ENCODE measurements at places on chromosomes 16 and 17. TPM values are rescaled to one million over a fixed set of nuclear protein-coding genes. Genes with fewer than 3 reads are reported as not detected.

Gene COTL1
- 344 TPM for polyA plus RNA-seq

Gene ABCC11
- polyA plus RNA-seq, result not detected

Gene SRCIN1
- not detected for polyA plus RNA-seq

Gene PMFBP1
- 0.12 TPM for polyA plus RNA-seq

Gene SULT1A1
- 10.5 TPM for polyA plus RNA-seq

Gene HNF1B
- polyA plus RNA-seq, result not detected

Gene ODAD4
- 0.40 TPM for polyA plus RNA-seq

Gene CD300C
- polyA plus RNA-seq, result not detected

Gene TCAP
- polyA plus RNA-seq, result 0.12 TPM

Gene CAPNS2
- polyA plus RNA-seq, result not detected

GRCh38 chr17:47221154-47221553 lies 12.0 kb downstream of the MYL4 start:
- no peak for DNase-seq

DNA sequence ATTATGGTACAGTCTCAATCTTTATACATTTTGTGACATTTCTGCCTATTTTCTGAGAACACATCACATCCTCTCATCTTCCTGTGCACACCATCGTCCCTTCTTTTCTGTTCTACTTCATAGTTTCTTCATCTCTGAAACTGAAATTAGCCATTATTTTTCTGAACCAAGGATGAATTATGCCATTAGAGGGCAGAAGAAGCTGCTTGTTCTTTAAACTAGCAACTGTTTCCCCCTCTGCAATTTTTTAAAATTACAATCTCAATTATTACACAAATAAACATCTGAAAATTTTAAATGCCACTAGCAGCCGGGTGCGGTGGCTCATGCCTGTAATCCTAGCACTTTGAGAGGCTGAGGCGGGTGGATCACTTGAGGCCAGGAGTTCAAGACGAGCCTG lies 41.3 kb downstream of the RBBP6 start:
- DNase-seq, result no peak

DNA sequence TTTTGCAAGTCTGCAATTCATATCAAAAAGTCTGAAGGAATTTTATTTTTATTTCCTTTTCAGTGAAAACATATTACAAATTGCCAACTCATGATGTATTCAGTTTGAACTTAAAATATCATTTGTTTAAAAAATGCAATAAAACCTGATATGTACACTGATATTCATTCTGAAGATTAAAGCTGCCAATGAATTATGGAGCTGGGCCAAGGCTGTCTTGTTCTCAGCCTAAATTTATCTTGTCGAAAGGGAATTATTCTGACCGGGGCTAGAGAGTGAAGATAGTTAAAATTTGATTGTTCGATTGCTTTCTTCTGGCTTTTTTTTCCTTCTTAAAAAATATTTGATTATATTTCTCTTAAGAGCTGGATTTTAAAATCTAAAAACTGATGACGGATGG lies 54.0 kb upstream of the RBFOX1 start:
- DNase-seq, result no peak

- DNase-seq, result no peak
Measured at GRCh38 chr17:74361230-74362068, at the start of gene BTBD17. Gene BTBD17 (minus strand): TSS chr17:74361868. CDS start chr17:74361819, 49 bp downstream.

DNA sequence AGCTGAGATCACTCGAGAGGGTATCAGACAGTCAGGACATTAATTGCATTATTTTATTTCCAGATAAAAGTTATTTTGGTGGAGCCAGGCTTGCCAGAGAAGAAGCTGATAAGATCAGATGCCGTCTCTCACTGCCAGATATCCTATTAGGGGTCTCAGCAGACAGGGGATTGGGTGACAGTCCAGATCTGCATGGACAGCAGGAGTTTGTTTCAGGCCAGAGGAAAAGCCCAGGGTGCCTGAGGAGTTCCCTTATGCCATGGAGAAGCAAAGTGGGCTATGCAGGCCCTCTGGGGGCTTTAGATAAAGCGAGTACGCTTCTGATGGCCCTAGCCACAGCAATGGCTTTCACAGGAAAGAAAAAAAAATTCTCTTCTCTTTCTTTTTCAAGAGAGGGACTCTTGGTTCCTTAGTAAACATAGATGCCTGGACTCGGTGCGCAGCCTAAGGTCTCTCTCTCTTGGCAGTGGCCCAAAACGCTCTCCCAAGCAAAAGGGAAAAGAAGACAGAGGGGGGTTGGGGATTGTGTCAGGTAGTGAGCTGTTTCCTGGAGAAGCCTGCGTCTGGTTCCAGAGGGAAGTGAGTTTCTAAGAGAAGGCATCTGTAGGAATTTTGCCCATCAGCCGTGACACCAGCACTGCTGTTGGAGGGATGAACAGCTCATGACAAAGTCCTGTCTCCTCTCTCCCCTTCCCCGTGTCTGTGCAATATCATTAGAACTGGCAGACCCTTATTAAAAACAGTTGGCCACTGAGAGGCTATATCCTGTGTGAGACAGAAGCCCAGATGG lies 166.3 kb upstream of the FOXF1 start:
- no peak for DNase-seq

GRCh38 chr17:30599428-30600059 lies 122.3 kb downstream of the GOSR1 start:
- no peak for DNase-seq

DNA sequence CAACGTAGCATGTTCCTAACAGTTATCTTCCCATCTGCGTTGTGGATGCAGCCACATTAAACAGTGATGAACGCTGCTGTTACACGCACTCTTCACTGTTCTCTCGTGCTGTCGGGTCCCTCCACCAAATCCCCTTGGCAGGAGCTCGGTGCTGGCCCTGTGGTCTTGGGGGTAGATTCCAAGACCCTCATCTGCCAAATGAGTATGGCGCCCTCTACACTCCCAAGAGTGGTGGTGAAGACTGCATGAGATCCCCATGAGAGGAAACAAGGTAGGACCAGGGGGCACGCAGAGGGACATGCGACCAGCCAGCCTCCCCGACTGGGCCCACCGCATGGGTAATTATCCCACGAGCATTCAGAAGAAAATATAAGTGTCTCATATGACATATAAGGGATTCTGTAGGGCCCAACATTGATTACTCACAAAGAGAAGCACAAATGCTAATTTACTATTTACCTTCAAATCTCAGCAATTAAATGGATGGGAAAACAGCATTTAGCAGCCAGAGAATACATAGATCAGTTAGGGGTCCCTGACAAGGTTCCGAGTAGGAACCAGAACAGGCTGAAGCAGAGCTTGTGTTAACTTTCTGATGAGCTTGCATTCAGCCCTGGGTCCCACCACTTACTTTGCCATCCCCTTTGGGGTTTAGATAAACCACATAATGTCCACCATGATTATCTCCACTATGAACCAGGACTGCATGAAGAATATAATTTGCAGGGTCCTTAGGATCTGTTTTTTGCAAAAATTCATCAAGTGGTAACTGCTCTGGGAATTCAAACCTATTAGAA lies 23.8 kb downstream of the LITAFD start:
- DNase-seq, result no peak

DNA sequence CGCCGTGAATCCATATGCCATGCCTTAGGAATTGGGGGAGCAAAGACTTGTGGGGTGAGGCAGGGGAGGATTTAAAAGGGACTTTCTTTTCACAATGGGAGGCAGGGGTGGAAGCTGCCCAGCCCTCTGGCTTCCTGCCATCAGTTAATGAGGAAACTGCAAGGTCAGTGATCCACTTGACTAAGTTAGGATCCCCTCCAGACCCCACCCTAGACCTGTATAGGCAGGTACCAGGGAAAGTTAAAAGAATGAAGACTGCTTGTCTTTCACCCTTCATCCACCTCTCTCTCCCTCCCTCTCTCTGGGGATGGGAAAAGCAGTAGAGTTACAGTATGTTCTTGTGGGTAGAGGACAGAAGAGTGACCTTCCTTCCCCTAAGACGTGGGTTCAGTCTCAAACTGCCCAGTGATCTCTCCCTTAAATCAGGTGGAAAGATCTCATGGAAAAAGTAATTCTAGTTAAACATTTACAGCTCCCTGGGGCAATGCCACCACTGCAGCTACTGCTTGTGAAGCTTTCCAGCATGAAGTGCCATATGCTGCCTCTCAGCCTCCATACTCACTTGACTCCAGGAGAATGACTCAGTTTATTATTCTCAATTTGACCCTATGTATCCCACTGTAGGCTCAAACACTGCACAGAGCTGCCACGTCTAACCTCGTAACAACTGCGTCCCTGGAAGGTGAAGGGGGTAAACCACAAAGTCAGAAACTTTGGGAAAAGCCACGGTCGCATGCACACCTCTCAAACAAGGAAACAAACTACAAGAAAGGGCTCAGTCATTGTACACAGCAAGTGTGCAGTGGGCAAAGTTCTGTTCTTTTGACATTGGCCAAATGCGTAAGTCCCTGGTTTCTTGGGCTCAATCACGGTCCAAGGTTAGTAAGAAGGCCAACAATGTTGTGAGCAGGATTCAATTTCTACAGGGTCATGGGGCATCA lies 1.2 kb downstream of the COA3 start:
- DNase-seq, result no peak

- no peak for DNase-seq
Measured at GRCh38 chr17:44610331-44610730, 45.9 kb upstream of the MEIOC start.

DNA sequence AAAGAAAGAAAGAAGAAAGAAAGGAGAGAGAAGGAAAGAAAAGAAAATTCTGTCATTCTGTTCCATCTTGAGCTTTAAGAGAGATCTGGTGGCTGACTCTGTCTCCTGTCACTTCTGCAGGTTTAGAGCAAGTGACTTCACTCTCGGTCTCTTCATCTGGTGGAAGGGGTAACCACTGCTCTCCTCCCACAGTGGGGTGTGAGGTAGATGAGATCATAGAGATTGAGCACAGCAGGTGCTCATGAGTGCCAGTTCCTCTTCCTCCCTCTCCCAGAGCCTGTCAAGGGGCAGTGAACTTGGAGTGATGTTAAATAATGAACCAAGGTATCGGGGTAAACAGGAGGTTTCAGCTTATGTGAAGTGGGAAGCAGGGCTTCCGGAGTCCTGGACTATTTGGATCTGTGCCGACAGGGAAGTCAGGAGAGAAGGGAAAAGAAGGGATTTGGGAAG lies 47.7 kb downstream of the BEAN1 start:
- peak; percentile 76 for DNase-seq

DNA sequence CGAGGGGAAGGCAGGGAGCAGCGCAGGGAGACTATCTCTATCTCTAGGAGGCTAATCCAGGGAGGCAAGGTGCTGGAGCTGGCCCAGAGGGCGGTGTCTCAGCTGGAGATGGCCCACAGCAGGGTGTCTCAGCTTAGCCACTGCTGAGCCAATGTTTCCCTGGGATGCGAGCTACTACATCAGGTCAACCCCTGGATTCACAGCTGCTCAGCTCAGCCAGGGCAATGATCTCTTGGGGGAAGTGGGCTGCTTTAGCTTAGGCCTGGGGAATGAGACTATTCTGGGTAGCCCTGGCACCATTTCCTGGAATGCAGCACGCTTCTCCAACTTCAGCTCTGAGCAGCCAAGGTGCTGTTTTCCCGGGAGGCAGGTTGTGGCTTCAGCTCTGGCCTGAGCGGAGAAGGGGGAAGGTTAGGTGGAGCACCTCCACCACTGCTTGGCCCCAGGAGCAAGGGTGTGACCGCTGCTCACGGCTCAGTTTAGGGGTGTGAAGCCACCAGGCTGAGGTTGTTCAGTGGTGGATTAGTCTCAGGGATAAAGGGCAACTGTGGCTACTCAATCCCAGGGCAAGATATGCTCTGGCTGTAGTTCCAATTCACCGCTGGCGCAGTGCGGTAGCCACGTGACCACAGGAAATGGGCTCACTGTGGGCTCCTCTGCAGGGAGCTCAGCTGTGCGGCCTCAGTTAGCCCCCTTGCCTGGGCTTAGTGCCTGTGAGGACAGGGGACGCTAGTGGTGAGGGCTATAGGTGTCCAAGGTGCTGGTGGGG lies 5.2 kb upstream of the PRSS21 start:
- no peak for DNase-seq

DNA sequence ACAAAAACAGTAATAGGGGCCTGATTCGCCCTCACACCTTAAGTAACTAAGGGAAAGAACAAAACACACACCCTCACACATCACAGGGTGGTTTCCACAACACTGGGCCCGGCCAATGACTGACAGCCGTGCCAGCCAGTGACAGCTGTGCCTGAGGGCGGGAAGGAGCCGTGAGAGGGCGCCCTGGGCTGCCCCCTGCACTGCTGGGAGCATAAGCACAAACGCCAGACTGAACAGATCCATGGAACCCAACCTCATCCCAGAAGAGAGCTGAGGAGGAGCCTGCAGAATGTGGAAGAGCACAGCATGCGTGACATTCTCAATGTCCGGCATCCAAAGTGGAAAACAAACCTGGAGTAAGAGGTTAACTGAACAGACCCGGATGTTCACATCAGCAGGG lies 16.0 kb downstream of the CSNK1D start:
- DNase-seq, result no peak

GRCh38 chr17:17626151-17626805 lies 34.8 kb upstream of the PEMT start:
- no peak for DNase-seq

- DNase-seq, result no peak
Measured at GRCh38 chr16:24344784-24345183, 88.6 kb downstream of the CACNG3 start.
